ENCODE measurements at places on chromosomes 7 and 10. TPM values are rescaled to one million over a fixed set of nuclear protein-coding genes. Genes with fewer than 3 reads are reported as not detected.

GIMAP5 gene
- 115 TPM for total RNA-seq

CAMK1D gene
- 1.1 TPM for total RNA-seq

DNA sequence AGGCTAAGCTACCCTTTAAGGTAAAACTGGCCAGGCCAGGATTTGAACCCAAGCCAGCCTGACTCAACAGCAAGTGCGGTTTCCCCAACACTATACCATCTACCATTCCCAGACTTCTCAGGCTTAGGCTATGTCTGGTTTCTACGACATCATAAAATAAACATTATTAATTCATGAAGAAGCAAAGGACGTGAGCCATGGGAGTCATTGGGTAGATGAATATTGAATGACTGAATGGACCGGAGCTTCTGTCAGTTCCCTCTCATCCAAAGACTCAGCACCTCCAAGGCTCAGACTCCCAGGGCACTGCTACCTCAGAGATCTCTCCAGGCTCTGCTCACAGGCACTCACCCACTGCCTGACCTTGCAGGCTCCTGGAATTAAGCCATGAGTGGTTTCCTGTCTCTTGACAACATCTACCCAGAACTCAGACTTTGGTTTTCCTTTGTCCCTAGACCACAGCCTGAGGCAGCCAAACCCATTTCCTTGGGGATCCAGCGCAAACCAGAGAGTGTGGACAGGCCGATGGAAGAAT, 64.6 kb upstream of the STEAP1B start:
- no peak for DNase-seq

- DNase-seq = no peak
Measured at GRCh38 chr10:113965077-113965476, 78.6 kb upstream of the ADRB1 start.

Data from activated naive CD4-positive, alpha-beta T cell treated with anti-CD3 and anti-CD28 coated beads, Interleukin-2, amount 50 U/mL, for 72 hours (primary cell).